ENCODE measurements at places on chromosomes 5 and 9. TPM values are rescaled to one million over a fixed set of nuclear protein-coding genes. Genes with fewer than 3 reads are reported as not detected.
A peak's percentile ranks its signal among the peaks of the same experiment; 100 is the strongest.

DNA sequence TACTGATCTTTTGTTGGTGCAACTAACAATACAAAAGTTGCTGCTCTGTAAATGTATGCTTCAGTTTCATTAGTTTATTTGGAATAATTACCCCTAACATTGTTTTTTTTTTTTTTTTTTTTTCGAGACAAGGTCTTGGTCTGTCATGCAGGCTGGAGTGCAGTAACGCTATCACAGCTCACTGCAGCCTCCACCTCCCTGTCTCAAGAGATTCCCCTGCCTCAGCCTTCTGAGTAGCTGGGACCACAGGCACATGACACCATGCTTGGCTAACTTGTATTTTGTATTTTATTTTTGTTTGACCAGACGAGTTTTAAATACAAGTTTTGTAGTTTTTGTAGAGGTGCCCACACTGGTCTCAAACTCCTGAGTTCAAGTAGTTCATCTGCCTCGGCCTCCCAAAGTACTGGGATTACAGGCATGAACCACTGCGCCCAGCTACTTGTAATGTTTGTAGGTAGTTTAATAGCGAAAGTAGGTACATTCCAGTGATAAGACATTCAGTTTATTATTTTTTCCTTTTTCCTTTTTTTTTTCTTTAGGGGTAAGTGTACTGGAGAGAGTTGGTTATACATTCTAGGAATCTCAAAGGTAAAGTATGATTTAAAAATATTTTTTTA, 6.9 kb downstream of the GAPVD1 start:
- H3K4me3 ChIP-seq = no peak overlapping the region
- H3K36me3 ChIP-seq = peaks cover 14% of the 10 kb centered on the region
- no peaks in the 10 kb centered on the region for H3K27me3 ChIP-seq
- H3K4me1 ChIP-seq = peaks cover 10% of the 10 kb centered on the region

DNA sequence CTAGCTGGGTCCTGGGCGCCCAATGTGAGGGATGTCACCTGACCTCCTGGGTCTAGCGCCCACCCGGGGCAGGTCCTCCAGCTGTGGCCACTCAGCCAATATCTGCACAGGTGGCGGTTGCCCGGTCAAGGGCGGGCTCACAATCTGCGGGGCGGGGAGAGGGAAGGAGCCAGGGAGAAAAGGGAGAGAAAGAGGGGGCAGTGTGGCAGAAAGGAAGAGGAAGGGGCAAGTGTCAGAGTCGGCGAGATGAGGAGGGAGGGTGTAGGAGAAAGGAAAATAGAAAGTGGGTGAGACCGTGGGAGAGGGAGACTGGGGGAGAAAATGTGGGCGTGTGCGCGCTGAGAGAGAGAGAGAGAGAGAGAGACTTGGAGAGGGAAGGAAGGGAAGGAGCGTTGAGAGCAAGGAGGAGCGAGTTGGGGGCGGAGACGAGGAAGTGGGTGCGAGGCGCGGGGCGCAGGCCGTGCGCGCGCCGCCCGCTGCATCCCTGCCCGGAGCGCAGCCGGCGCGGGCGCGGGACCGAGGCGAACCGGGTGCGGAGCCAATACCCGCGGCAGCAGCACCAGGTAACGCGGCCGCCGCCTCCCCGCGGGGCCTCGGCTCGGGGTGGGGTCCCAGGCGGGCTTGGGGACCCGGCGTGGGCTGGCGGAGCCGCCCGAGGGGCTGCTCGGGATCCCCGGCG, at the start of gene HRH2:
Gene HRH2, plus strand, starts transcription at position 479 of the 679 bp plus-strand sequence. CDS start 25,163 bp downstream, outside the sequence.
- H3K4me1 ChIP-seq = peaks cover 4% of the 10 kb centered on the region
- peak within 1 kb of the TSS; percentile 64 for H3K4me3 ChIP-seq
- H3K36me3 ChIP-seq = no peaks in the 10 kb centered on the region

GRCh38 chr5:18068826-18069225, 434.6 kb downstream of the TAF11L14 start:
- H3K27me3 ChIP-seq = no peaks in the 10 kb centered on the region
- DNase-seq = no peak
- no peaks in the 10 kb centered on the region for H3K36me3 ChIP-seq
- no peaks in the 10 kb centered on the region for H3K4me1 ChIP-seq
- no peak overlapping the region for H3K4me3 ChIP-seq
- H3K27ac ChIP-seq = no peak overlapping the region

GRCh38 chr5:154257046-154257445, 66.5 kb downstream of the GALNT10 start:
- H3K27ac ChIP-seq = no peak overlapping the region
- no peak for DNase-seq
- H3K4me1 ChIP-seq = peaks cover 13% of the 10 kb centered on the region
- H3K36me3 ChIP-seq = no peaks in the 10 kb centered on the region
- H3K27me3 ChIP-seq = no peaks in the 10 kb centered on the region

- no peaks in the 10 kb centered on the region for H3K27me3 ChIP-seq
- peaks cover 10% of the 10 kb centered on the region for H3K4me1 ChIP-seq
- no peaks in the 10 kb centered on the region for H3K36me3 ChIP-seq
- DNase-seq = no peak
Measured at GRCh38 chr9:35942286-35942685, 15.7 kb downstream of the OR2S2 start.

- H3K4me1 ChIP-seq = no peaks in the 10 kb centered on the region
- H3K36me3 ChIP-seq = no peaks in the 10 kb centered on the region
Measured at GRCh38 chr9:124793015-124793541, 16.1 kb downstream of the OLFML2A start.

DNA sequence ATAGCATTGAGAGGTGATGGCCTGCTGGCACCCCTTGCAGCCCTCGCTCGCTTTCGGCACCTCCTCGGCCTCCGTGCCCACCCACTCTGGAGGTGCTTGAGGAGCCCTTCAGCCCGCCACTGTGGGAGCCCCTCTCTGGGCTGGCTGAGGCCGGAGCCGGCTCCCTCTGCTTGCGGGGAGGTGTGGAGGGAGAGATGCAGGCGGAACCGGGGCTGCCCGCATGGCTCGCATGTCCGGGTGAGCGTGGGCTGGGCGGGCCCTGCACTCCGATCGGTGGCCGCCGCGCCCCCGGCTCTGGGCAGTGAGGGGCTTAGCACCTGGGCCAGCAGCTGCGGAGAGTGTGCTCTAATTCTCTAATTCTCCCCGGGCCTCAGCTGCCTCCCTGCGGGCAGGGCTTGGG, 101.1 kb downstream of the KIF4B start:
- no peak overlapping the region for H3K27ac ChIP-seq
- H3K27me3 ChIP-seq = no peaks in the 10 kb centered on the region
- no peaks in the 10 kb centered on the region for H3K36me3 ChIP-seq
- no peak for DNase-seq
- no peaks in the 10 kb centered on the region for H3K4me1 ChIP-seq
- H3K4me3 ChIP-seq = no peak overlapping the region

GRCh38 chr5:9889511-9889910, 259.4 kb upstream of the TAS2R1 start:
- peaks cover 12% of the 10 kb centered on the region for H3K4me1 ChIP-seq
- no peak for DNase-seq
- no peak overlapping the region for H3K4me3 ChIP-seq
- H3K36me3 ChIP-seq = no peaks in the 10 kb centered on the region

GRCh38 chr9:34250721-34251120, 71.9 kb downstream of the UBAP1 start:
- peaks cover 52% of the 10 kb centered on the region for H3K4me1 ChIP-seq
- peaks cover 42% of the 10 kb centered on the region for H3K36me3 ChIP-seq
- H3K4me3 ChIP-seq = no peak overlapping the region
- H3K27ac ChIP-seq = no peak overlapping the region
- H3K27me3 ChIP-seq = no peaks in the 10 kb centered on the region

DNA sequence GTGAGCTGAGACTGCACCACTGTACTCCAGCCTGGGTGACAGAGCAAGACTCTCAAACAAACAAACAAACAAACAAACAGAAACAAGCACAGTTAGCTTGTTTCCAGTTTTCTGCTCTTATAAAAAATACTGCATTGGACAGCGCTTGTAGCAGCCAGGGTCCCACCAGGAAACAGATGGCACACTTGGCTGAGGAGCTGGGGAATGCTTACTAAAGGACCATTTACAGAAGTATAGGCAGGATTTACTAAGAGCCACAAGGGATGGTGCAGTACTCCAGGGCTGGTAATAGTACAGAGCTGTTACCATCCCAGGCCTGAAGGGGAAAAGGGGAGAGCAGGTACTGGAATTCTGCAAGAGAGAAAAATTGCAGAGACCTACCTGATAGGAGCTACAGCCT, 5.2 kb upstream of the ANKS6 start:
- H3K4me1 ChIP-seq = peaks cover 3% of the 10 kb centered on the region
- H3K27ac ChIP-seq = no peak overlapping the region
- peaks cover 24% of the 10 kb centered on the region for H3K27me3 ChIP-seq
- no peaks in the 10 kb centered on the region for H3K36me3 ChIP-seq

GRCh38 chr9:132826621-132827365, 51.3 kb downstream of the AK8 start:
- DNase-seq = no peak
- no peak overlapping the region for H3K27ac ChIP-seq
- no peaks in the 10 kb centered on the region for H3K4me1 ChIP-seq
- H3K4me3 ChIP-seq = no peak overlapping the region
- H3K27me3 ChIP-seq = peaks cover 2% of the 10 kb centered on the region
- H3K36me3 ChIP-seq = no peaks in the 10 kb centered on the region

- DNase-seq = peak; percentile 46
- no peaks in the 10 kb centered on the region for H3K4me1 ChIP-seq
- no peak overlapping the region for H3K4me3 ChIP-seq
Measured at GRCh38 chr9:33498387-33498786, 24.7 kb upstream of the NOL6 start.

- no peaks in the 10 kb centered on the region for H3K36me3 ChIP-seq
- no peak overlapping the region for H3K4me3 ChIP-seq
- no peaks in the 10 kb centered on the region for H3K27me3 ChIP-seq
- H3K4me1 ChIP-seq = peaks cover 13% of the 10 kb centered on the region
- peak; percentile 90 for DNase-seq
Measured at GRCh38 chr9:130174920-130175321, 2.7 kb downstream of the NCS1 start.

DNA sequence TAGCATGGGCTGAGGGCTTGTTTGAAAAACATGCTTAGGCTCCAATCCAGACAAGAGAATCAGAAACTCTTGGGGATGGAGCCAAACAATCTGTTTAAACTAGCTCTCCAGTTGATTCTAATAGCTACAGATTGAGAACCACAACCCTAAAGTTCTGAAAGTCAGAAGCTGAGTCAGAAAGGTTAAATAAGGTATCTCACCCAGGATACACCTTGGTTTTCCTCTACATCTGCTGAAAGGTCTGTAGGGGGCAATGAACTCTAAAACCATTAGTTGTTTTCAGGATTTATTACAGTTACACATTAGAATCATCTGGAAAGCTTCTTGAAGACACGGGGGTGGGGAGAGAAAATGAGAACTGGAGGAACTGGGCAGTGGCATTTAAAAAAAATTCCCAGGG, 5.7 kb downstream of the GFM2 start:
- DNase-seq = no peak
- H3K4me1 ChIP-seq = peaks cover 33% of the 10 kb centered on the region
- no peak overlapping the region for H3K27ac ChIP-seq
- peaks cover 31% of the 10 kb centered on the region for H3K36me3 ChIP-seq
- no peaks in the 10 kb centered on the region for H3K27me3 ChIP-seq

- H3K27ac ChIP-seq = no peak overlapping the region
- peaks cover 2% of the 10 kb centered on the region for H3K4me1 ChIP-seq
- DNase-seq = no peak
- H3K36me3 ChIP-seq = no peaks in the 10 kb centered on the region
Measured at GRCh38 chr5:36619012-36619635, 12.7 kb downstream of the SLC1A3 start.

DNA sequence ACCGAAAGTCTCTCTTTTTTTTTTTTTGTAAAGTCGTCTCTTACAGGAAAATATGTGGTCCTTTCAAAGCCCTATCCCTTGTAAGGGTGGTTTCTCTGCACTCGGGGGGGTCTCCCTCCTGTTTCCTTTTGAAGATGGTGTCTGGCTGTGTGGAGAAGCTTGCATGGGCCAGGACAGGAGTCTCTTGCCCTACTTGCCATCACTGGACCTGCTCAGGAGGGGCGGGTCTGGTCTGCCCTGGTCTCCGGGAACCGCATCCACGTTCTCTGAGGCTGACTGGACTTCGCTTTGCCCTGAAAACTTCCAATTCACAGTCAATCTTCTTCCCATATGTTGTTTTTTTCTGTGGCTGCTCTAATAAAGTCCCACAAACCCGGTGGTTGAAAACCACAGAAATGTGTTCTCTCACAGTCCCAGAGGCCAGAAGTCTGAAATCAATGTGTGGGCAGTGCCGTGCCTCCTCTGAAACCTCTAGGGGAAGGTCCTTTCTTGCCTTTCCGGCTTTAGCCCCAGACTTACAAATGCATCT, 92.9 kb upstream of the IER5L start:
- H3K27ac ChIP-seq = peak overlapping the region; percentile 74
- H3K4me3 ChIP-seq = peak overlapping the region; percentile 34
- DNase-seq = peak; percentile 98
- no peaks in the 10 kb centered on the region for H3K27me3 ChIP-seq
- peaks cover 17% of the 10 kb centered on the region for H3K4me1 ChIP-seq

Gene IFNA6
- total RNA-seq = not detected

Gene ANKRD31
- total RNA-seq = 0.29 TPM

Gene FCN2
- total RNA-seq = not detected

Gene POLR1E
- total RNA-seq = 33.3 TPM

Gene SAPCD2
- total RNA-seq = 0.88 TPM

Gene LSM11
- 4.4 TPM for total RNA-seq
